ENCODE measurements at places on chromosomes 7 and 10.

GRCh38 chr10:105797234-105797890 lies 1156.3 kb downstream of the SORCS3 start:
- no peak for DNase-seq

DNA sequence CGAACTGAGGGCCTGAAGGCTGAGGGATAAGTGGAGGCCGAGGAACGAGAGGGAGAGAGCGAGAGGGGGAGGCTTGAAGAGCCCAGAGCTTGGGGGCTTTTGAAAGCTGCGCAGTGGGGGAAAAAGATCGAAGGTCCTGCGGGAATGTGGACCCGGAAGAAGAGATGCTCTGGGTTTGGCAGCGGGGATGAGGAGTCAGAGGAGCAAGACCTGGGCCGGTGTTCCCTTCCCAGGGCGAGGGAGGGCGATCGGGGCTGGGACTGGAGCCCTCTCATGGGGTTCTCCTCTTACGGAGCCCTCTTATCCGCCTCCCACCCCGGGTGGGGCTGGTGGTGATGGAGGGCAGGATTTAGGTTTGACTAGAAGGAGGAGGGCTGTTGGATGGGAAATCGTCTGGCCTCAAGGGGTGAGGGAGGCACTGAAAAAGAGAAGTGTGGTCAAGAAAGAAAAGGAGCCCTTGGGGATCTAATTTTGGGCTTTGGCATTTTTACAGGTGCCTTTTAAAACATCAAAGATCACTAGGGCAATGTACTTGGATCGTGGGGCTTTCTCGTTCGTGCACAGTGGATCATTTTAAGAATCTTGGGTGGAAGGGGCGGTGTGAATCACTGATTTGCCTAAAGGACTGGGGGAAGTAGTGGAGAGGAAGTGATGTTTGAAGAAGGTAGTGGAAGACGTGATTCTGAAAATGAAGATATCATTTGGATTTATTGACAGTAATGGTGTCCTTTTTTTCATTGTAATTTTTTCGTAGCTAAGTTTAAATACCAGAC lies 637 bp downstream of the SAMD8 start:
- DNase-seq = peak; percentile 36

GRCh38 chr10:84541289-84541637 lies 212.9 kb downstream of the CCSER2 start:
- DNase-seq = no peak

- no peak for DNase-seq
Observed at GRCh38 chr7:76338298-76339084, 20.3 kb downstream of the YWHAG start.

DNA sequence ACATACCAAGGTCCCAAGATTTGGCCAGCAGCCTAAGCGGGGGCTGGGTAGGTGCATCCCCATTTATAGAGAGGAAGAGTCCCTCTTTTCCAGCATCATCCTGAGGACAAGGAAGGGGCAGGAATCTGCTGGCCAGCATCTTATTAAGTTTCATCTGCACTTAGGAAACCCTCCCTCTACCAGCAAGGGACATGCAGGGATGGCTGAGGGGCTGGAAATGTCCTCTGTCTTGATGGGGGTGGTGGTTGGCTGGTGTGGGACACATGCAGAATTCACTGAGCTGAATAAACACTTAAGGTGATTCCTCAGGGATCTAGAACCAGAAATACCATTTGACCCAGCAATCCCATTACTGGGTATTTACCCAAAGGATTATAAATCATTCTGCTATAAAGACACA lies 42.1 kb downstream of the NOD1 start:
- no peak for DNase-seq

GRCh38 chr10:130354976-130355795 lies 219.0 kb downstream of the GLRX3 start:
- DNase-seq = no peak

DNA sequence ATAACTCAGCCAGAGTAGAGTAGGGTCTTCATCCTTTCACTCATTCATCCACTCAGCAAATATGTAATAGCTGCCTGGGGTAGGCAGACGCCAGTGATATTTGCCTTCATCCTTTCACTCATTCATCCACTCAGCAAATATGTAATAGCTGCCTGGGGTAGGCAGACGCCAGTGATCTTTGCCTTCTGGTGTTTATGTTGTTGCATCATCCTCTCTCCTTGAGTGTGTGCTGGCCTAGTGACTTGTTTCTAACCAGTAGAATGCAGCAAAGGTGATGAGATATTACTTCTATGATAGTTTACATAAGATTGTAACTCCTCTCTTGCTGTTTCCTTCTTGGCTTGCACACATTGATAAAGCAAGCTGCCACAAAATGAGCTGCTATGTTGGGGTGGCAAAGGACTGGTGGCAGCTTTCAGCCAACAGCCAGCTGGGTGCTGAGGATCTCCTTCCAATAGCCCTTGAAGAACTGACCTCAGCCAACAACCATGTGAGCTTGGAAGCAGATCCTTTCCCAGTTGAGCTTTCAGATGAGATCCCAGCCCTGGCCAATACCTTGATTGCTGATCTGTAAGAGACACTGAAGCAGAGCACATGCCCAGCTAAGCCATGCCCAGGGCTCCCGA lies 23.2 kb upstream of the MTPN start:
- DNase-seq = no peak

DNA sequence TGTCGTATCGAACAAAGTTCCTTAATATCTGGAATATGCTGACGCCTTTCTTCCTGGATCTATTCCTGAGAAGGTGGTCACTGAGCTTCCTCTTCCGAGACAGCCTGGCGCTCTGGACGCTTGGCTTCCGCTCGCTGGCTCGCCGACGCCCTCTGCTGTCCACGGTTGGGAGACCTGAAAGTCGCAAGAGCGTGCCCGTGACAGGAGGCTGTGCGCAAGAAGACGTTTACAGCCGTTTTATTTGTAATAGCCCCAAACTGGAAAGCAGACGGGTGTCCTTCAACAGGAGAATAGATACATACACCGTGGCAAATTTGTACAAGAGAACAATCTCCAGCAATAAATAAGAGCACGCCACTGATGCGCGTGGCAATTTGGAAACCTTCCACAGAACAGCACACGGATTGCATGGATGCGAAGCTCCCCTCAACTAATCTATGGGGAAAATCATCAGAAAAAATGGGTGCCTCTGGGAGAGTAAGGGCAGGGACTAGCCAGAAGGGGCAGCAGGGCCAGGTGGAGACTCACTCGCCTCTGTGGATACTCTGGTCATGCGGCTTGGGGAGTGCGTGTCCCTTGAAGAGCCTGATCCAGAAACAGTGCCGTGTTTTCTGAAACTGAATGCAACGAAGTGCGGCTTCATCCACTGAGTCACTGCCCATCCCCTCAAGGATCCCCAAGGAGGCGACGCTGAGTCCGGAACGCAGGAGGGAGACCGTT lies 41.5 kb upstream of the BNIP3 start:
- DNase-seq = peak; percentile 68

DNA sequence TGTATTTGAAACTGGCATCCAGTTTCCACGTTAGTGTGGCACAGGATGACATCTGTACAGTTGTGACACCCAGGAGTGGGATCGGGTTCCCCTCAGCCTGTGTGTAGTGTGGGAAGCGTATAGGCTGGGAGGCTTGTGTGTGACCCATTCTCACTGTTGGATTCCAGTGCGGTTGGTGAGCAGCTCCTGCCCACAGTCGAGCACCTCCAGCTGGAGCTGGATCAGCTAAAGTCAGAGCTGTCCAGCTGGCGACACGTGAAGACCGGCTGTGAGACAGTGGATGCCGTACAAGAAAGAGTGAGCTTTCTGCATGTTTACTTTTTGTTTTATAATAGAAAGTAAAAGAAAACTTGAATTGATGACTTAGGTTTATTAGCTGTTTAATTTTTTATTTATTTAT lies 18.7 kb upstream of the GET4 start:
- DNase-seq = no peak

- no peak for DNase-seq
Observed at GRCh38 chr10:12703126-12703525, 298.4 kb downstream of the CCDC3 start.

DNA sequence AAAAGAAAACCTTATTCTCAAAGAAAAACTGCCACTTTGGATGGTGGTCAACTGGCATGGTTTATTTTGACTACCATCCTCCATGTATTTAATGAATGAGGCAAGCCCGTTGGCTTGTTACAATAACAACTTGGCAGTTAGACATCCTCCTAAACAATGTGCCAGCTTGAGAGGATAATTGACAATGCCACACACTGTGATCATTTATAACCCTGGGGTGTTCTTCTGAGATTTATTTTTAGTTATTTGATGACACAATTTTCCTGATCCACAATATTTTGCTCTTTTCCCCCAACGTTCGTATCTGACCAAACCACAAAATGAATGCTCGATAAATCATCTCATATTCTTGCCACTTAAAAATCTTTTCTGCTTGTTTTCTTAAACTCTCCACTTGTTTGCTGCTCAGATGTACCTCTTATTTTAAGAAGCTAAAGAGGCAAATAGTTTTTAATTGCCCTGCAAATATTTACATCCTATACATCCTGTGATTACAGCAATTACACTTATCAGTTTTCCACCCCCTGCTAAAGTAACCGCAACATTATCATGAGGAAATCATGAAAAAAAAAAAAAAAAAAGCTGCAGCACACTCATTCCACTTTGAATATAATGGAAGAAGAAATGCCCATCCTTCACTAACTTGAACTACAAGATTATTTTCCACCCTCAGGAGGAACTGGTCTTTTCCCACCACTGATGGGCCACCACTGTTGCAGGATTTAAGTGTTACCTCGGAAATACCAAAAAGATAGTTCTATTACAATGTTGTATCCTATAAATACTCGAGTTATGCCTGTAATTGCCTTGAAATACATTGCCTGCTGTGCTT lies 119.9 kb downstream of the MBL2 start:
- no peak for DNase-seq

DNA sequence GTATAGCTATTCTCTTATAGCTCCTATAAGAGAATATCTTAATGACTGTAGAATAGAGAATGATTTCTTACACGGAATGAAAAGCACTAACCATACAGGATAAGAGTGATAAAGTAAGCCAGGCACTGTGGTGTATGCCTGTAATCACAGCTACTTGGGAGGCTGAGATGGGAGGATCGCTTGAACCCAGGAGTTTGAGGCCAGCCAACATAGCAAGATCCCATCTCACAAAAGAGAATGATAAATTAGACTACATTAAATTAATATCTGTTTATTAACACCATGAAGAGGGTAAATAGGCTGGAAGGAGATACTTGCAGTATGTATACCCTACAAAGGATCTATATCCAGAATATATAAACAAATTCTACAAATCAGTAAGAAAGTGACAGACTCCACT lies 12.2 kb upstream of the OIT3 start:
- no peak for DNase-seq

- DNase-seq = no peak
Observed at GRCh38 chr7:158018971-158019645, 568.5 kb downstream of the PTPRN2 start.

DNA sequence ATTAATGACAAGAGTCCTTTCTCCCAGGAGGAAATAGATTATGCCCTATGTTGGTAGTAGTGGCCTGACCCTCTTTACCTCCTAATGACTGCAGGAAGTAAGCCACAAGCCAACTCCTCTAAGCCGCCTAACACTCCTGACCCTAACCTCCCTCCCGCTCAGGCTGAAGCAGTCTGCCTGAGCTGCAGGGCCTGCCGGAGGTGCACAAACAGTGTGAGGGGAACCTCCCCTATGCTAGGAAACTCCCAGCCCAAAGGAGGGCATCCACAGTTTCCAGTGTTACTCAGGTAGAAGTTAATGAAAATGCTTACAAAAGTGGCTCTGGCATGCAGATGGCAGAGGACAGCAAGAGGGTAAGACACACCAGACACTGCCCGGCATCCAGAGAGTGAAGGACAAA lies 294.4 kb upstream of the GALNT17 start:
- no peak for DNase-seq

DNA sequence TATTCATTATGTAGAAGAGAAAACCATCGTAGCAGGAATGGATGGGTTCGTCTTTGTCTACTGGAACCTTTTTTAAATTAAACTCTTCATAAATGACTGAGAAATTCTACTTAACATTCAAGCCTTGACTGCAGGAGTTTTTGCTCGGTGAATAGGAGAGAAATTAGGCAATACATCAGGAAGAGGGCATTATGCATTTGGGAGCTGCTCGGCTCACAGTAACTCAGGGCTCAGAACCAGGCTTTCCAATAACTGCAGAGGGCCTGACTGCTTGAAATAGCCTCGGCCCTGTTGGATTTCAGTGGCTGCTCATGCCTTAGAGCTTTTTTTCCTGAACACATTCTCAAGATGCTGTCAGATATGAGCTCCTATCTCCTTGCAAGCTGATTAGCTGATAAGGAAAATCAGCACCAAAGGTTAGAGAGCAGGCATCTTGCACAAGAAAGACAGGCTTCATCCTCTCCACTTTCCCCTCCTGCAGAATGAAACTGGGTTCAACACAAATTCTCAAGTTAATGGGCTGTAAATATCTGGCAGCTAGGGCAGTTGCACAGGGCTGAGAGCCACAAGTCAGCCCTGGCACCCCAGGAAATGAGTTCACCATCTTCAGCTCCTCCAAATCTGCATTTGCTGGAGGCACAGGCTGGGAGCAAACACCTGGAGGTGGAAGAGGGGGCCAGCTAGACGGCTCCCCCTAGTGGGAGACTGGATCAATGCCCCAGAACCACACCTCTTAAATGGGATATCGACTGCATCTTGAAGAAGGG lies 24.3 kb downstream of the TECTB start:
- DNase-seq = peak; percentile 2

GRCh38 chr10:78160591-78160990 lies 126.9 kb downstream of the RPS24 start:
- no peak for DNase-seq

DNA sequence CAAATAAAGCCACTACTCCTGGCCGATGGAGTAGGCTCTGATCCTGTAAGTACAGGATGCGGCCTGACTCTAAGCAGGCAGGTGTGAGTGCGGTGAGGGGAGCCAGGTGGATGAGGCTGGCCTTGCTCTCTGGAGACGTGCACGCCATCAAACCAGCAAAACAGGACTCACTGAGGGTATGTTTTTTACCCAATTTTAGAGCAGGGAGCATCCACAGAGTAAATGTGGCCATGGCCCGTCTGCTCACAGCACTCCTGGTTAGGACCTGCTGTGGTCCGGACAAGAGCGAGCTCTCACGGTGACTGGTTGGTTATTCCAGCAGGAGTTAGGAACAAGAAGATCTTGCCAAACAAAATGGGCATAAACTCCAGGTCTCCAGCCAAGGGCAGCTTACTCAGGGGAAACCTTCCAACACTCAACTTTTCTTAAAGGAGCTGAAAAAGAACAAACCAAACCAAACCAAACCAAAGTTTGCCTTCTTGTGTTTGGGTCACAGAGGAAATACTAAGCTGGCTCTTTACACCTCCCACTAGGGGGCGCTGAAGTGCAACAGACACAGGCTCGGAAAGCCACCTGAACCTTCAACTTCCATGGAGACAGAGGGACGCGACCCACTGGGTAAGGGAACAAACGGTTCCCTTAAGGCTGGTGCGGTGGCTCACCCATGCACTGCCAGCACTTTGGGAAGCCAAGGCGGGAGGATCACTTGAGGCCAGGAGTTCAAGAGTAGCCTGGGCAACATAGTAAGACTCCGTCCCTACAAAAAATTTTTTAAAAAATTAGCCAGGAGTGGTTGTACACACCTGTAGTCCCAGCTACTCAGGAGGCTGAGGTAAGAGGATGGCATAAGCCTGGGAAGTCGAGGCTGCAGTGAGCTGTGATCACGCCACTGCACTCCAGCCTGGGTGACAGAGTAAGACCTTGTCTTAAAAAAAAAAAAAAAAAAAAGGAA lies 122.4 kb downstream of the CLEC2L start:
- peak; percentile 83 for DNase-seq

All from CD4-positive, alpha-beta T cell treated with Interleukin-6 at 100 ng/mL for 8 hours (primary cell).